ENCODE measurements at places on chromosomes 2 and 18.

- no peak overlapping the region for H3K27ac ChIP-seq
- DNase-seq: no peak
- H3K4me1 ChIP-seq: no peaks in the 10 kb centered on the region
Observed at GRCh38 chr2:77156599-77156998, 365.6 kb downstream of the LRRTM4 start.

DNA sequence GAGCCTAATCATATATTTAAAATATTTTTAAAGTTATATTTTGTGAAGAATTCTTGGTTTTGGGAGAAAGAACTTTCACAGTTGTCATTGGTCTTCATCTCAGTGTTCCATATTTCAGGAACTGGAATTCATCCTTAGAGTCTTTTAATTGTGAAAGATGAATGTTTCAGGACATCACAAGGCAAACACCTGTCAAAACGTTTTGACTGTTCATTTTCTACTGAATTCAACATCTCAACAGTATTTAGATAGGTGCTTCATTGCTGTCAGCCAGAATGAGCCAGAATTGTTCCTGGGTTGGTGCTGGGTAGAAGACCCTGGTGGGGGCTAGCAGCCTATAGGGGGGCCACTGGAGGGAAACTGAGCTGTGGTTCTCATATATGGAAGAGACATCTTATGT, 255.1 kb upstream of the CXCR4 start:
- no peak for DNase-seq
- no peaks in the 10 kb centered on the region for H3K27me3 ChIP-seq
- no peak overlapping the region for H3K27ac ChIP-seq
- H3K4me3 ChIP-seq: no peak overlapping the region

GRCh38 chr18:9706081-9706935, 1.8 kb upstream of the RAB31 start:
- peaks cover 27% of the 10 kb centered on the region for H3K4me1 ChIP-seq
- DNase-seq: no peak
- H3K36me3 ChIP-seq: no peaks in the 10 kb centered on the region

GRCh38 chr2:161386228-161386824, 29.8 kb upstream of the TBR1 start:
- H3K36me3 ChIP-seq: peaks cover 6% of the 10 kb centered on the region
- DNase-seq: no peak
- no peaks in the 10 kb centered on the region for H3K27me3 ChIP-seq
- H3K4me1 ChIP-seq: no peaks in the 10 kb centered on the region

GRCh38 chr2:108619925-108620620, 85.8 kb downstream of the LIMS1 start:
- H3K4me1 ChIP-seq: peaks cover 12% of the 10 kb centered on the region
- no peak overlapping the region for H3K4me3 ChIP-seq
- no peaks in the 10 kb centered on the region for H3K36me3 ChIP-seq
- no peak for DNase-seq
- H3K27me3 ChIP-seq: no peaks in the 10 kb centered on the region
